GM10248 (cell line): ENCODE measurements at places on chromosomes 12 and 14.

DNA sequence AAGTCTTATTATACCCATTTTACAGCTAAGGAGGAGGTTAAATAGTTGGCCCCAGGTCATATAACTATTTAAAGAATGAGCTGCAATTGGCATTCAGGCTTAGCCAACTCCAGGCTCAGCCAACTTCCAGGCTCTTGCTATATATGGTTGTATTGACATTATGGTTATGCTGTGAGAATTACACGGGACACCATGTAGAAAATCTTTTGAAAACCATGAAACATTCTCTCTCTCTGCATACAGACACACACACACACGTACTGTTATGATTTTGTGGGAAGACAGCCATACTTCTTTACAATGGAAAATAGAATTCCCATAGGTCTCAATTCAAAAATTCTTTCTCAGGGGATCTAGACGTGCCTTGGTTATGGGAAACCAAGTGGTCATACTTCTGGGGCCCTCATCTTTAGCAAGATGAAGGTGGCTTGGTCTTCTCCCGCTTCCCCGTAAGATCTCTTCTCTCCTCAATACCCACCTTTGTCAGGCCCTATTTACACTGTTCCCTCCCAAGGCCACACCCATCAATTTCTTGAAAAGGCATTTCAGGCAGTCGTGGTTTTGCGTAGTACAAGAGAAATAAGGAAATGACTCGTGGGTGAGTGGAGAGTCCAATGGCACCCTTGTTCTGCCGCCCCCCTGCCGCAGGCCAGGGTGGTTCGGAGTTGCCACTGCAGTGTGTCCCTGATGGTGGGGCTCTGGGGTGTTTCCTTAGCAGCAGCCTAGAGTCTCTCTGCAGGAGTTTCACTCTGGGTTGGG, 10.0 kb upstream of the GPRC5A start:
- DNase-seq: no peak

GRCh38 chr12:87687362-87687761, 341.8 kb downstream of the C12orf50 start:
- no peak for DNase-seq

DNA sequence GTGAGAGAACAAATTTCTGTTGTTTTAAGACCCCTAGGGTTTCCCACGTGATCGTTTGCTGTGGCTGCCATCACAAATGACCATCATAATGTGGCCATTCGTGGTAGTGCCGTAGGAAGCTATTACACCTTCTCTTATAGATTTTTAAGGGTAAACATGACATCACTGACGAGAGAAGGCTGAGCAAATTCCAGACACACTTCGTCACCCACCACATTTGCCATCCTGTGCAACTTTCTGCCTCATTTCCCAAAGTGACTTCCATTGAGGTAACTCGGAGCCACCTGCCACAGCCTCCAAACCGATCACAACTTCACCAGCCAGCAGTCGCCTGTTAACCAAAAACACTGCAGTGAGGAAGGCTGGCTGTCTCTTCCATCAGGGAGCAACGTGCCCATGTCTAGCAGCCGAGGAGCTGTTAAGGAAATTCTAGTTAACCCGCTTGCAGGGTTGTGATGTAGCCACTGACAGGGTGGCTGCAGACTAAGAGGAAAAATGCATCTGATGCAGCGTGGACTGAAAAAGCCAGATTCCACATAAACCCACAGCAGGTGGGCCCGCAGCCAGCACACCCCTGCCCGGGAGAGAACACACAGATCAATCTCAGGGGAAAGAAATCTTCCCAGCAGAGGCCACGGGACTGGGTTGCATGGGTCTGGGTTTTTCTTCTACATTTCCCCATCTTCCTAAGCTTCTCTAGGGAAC, 44.6 kb downstream of the CCDC85C start:
- DNase-seq: no peak

- DNase-seq: no peak
Observed at GRCh38 chr14:65167072-65167645, 64.8 kb upstream of the MAX start.

- DNase-seq: no peak
Observed at GRCh38 chr12:91287753-91288152, 105.1 kb upstream of the DCN start.

- no peak for DNase-seq
Observed at GRCh38 chr12:124720681-124721500, 142.8 kb downstream of the SCARB1 start.

DNA sequence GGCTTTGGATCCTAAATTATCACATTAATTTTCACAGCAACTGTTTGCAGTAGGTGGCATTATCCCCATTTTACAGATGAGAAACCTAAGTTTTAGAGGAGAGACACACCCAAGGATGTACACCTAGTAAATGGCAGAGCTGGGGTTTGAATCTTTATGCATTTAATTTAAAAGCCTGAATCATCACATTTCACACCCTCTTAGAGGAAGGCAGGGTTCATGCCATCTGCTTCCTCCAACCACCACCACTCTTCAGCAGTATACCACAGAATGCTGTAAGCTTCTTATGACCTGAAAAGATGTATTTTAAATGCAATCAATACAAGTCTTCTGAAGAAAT, 90.3 kb downstream of the CRADD start:
- no peak for DNase-seq

DNA sequence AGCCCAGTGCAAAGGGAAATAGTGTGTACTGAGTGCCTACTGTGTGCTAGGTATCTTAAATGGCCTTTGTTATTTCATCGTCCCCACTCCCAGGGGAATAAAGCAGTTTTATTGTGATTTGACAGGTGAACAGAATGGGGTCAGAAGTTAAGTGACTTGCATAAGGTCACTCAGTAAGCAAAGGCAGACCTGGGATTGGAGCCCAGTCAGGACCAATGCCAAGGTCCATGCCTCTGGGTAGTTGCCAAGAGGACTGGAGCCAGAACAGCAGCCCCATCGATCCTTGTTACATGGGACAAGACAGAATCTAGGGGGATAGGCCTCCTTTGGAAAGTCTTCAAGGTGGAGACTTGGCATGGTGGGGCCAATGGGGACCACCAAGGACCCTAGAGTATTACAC, 227.4 kb upstream of the PWP1 start:
- DNase-seq: no peak

- DNase-seq: no peak
Observed at GRCh38 chr14:93316716-93317115, 16.1 kb downstream of the BTBD7 start.

DNA sequence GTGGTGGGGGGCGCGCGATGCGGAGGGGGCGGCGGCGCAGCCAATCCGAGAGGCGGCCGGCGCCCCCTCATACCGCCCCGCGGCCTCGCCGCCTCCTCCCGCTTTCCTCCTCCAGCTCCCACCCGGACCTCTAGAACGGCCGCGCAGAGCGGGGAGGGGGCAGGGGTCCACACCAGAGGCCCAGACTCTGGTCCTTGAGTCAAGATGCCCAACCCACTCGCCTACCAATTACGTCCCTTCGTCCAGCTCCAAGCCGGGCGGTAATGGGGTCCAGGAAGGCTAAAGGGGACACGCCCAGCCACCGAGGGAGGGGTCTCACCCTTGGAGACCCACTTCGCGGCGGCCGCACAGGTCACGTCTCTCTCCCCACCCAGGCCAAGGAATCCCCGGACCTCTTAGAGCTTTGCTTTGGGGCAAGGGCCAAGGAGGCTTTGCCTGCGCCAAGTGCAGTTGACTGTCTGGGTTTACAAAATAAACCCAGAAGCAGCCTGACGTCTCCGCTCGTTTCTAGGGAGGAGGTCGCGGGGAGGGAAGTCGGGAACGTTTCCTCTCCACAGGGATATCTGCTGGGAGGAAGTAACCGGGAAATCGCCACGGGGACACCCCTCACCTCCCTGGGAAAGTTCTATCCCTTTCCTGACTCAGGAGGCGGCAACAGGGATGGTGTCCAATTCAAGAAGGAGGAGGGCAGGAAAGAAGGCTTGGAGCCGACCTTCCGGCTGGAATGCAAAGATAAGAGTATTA, 394 bp upstream of the AMIGO2 start:
- peak; percentile 41 for DNase-seq

- no peak for DNase-seq
Observed at GRCh38 chr12:116431677-116432300, 127.4 kb upstream of the MAP1LC3B2 start.

DNA sequence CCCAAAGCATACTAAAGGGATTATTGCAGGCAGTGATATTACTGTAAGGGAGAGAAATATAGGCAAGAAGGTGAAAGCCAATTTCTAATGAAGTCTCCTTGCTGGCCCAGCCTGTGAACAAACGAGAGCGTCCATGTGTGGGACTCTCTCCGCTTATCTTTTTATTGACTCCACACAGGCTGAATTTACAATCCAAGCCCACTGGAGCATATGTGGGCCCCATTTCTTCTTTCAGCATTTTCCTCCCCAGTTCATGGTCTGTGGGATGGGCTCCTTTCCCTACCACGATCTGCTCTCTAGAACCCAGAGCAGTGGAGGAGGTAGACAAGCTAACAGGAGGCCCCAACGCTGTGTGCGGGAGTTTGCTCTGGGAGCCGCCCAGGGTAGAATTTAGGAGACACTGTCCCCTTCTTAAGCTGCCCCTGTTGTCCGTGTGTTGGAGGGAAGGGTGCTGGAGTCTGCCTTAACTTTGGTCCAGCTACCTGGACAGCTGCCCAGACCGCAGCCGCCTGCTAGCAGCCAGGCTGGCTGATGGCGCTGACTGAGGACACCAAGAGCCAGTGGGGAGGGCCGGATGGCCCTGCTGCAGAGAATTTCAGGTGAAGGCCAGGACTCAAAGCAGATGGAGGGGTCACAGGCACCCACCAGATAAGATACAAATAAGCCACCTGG, 3.2 kb upstream of the HOXC11 start:
- DNase-seq: no peak

DNA sequence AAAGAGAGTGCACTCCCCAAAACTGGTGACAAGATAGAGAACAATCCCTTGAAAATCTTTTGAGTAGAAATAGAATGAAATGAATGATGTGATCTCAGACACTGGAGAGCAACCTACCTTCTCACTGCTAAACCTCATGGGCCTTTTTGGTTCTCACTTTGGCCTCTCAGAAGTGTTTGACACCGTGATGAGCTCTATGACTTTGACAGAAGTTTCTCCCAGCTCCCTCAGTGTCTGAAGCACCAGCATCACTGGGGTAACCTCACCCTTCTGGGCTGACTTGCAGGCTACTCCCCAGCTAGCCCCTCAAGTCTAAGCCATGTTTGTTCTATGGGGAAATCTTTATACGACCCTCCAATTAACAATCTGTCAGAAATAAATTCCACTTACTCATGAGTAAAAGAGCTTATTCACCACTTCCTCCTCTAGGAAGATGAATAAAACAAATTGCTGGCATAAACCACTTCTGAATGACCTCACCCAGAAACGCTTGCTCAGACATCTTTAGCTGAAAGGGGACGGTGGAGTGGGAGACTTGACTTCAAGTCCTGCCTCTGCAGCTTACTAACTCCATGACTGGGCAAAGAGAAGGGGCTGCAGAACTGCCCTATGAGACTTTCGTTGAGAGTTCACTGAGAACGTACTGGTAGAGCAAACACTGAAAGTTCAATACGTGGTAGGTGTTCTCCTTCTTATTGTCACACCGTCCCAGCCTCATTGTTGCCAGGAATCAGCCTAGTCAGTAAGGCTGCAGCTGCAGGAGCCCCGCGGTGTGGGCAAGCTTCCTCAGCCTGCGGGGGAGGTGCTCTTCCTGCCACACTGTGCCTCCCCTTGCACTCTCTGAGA, 46.5 kb downstream of the ST8SIA1 start:
- DNase-seq: no peak

GRCh38 chr12:115709540-115710011, 567.9 kb downstream of the MED13L start:
- DNase-seq: no peak

DNA sequence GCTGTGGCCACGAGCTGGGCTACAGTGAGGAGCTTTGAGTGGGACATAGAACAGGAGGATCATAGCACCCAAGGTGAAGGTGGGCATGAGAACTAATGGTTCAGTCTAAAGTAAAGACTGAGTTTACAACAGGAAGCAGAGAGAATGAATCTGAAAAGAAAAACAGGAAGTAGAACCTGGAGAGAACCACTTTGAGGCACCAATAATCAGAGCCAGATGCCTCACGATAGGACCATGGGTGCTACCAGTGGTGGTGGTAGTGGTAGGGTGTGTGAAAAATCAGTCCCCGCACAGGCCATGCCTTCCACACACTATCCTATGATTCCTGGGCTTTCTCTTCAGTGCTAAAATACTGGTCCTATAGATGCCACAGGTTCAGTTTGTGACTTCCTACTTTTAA, 293.6 kb downstream of the AKAP6 start:
- DNase-seq: no peak

- no peak for DNase-seq
Observed at GRCh38 chr12:50102131-50102531, 1.7 kb upstream of the GPD1 start.

GRCh38 chr14:92874962-92875661, 47.8 kb upstream of the CHGA start:
- DNase-seq: no peak

- DNase-seq: peak; percentile 67
Observed at GRCh38 chr14:31937730-31938346, 139.3 kb upstream of the ARHGAP5 start.

DNA sequence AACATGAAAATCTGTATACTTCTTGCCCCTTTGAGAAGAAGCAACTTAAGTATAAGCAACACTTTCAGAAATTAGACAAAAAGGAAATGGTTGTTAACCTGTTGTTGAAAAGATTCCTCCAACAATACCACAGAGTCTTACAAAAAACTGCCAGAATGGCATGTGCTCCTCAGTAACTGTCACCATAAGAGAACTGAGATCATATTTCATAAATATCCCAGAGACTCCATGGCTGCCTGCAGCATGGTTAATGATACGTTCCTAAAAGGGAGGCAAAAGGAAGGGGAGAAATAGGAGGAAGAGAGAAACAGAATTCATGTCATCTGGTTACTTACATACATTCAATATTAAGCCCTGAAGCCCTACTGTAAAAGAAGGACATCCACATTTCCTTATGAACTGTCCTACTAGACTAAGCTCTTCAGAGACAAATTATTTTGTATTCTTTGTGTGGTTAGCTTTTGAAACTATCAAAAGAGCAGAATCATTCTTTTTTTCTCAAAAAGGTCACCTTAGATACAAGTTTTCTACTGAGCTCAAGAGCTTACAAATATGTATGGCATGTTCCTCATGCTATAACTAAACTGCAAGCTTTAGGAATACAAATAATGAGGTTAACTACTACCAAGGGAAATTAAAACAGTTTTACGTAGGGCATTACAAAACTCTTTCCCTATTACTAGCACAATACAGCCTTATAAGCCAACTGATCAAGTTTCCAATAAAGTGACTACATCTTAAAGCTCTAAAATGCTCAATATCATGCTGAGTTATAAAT, 37.8 kb downstream of the ERGIC2 start:
- no peak for DNase-seq

GRCh38 chr14:59707778-59708561, 131.4 kb upstream of the CCDC175 start:
- DNase-seq: no peak

- DNase-seq: no peak
Observed at GRCh38 chr14:101834800-101835547, 73.5 kb downstream of the PPP2R5C start.
